ENCODE measurements at places on chromosomes 1 and 21.

GRCh38 chr1:172976222-172977041, 74.3 kb downstream of the TNFSF18 start:
- DNase-seq: no peak

- peak; percentile 63 for DNase-seq
These were observed 3.6 kb upstream of the KIAA2013 start for GRCh38 chr1:11929849-11930248.

GRCh38 chr1:71676979-71677925, 596.4 kb upstream of the ZRANB2 start:
- DNase-seq: no peak

DNA sequence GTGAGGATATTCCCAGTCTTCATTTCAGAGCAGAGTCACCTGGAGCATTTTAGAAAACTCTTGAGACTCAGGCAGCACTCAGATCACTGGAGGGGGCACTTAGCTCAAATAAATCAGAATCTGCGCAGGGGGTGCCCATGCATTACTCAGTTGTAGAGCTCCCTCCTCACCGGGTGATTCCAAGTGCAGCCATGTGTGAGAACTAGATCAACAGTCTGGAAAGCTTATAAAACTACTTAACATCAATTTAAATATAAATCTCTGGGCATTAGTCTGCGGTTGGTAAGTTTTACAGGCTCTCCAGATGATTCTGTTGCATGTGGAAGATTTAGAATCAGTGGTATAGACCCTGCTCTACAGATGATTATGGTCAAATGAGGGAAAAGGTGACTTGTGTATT, 128.6 kb downstream of the ST6GALNAC3 start:
- no peak for DNase-seq

DNA sequence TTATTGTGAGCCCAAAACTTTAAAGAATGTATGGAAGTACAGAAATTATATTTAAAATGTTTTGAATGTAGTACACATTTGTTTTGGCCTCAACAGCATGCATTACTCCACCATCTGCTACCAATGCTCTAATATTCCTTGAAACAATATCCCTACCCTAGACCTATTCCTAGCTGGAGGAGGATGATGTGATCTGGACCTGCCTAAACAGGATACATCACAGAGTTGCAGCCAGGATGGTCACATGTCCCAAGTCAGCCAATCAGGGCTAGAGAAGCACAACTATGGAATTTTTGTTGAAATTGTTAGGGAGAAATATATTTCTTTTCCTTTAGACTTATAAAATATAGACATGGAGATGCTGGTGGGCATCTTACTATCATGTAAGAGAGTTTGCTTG, 623.3 kb upstream of the NR5A2 start:
- DNase-seq: no peak

- no peak for DNase-seq
These were observed 543 bp upstream of the EPHB2 start for GRCh38 chr1:22709891-22710700.

- no peak for DNase-seq
These were observed at the start of gene SYTL1 for GRCh38 chr1:27341525-27342252. TSS of gene SYTL1 (plus strand) at chr1:27342022. CDS start at chr1:27345335, 3,313 bp downstream.

DNA sequence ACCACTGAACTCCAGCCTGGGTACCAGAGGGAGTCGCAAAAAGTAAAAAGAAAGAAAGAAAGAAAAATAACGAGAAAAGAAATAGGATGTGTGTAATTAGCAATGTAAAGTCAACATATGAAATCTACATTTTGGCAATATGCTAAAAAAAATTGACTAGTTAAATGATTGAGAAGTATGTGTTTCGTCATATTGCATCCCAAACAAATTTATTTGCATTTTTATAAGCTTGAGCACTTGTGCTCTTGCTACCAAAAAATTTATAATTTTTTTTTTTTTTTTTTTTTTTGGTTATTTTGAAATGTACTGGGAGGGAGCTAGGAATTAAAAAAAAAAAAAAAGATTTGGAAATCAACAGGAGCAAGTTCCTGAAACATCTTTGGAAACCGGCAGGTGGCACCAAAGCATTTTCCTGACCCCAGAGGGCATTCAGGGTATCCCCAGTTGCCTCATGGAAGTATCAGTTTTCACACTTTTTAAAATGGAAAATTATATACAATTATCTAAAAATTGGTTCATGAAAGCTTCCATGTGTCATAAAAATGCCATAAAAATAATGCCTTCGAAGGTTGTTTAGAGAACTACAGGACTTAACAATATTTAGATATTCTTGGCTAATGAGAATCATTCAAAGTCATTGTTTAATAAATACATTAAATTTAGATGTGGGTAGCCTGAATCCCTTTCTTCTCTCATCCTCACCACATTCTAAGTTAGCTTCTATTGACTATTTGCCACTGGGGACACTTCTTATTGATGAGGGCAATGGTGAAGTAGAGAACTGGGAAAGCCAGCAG, 4.8 kb upstream of the HEATR1 start:
- no peak for DNase-seq

DNA sequence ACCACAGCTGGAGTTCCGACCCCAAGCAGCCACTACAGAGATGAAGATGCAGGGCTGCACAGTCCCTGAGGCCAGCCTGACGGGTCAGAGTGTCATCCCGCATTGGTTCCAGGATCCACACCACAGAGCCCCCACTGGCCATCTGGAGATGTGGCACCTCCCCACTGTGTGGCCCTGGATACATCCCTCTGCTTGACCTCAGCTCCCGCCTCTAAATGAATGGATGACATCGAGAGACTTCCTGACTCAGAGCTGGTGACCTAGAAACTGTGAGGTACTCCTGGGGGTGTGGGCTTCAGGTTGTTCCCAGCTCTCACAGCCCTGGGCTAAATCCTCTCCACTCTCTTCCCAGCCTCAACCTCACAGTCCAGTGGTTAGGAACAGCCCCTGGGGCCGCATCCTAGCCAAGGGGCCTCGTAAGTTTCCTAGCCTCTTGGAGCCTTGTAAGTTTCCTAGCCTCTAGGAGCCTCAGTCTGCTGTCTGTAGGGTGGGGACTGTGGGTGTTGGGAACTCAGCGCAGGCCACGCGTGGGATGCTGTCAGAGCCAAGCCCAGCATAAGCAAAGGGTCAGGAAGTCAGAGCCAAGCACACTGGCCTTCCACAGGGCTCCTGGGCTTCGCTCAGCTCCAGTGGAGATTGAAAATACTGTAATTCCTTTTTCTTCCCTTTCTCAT, 87.5 kb upstream of the RUNX3 start:
- DNase-seq: no peak

GRCh38 chr1:72150508-72150907, 131.8 kb downstream of the NEGR1 start:
- DNase-seq: no peak

DNA sequence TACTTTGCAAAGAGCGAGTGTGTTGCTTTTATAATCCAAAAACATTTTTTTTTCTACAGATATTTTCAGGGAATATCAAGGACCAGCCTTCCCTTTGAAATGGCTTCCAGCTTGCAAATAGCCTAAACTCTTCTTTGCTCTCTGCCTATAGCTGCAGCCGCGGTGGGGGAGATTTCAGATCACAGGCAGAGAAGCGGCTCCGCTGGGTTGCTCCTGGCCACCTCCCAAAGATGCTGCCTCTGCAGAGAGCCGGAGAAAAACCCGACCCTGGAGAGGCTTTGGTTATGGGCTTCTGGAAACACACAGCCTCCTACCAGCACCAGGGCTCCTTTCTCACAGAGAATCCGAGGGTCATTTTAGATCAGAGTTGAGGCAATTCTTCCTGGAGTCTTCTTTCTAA, 18.6 kb upstream of the PAX7 start:
- no peak for DNase-seq

GRCh38 chr1:27130798-27131197, 24.1 kb downstream of the SLC9A1 start:
- no peak for DNase-seq

GRCh38 chr1:15173863-15174614, 20.5 kb downstream of the TMEM51 start:
- no peak for DNase-seq

DNA sequence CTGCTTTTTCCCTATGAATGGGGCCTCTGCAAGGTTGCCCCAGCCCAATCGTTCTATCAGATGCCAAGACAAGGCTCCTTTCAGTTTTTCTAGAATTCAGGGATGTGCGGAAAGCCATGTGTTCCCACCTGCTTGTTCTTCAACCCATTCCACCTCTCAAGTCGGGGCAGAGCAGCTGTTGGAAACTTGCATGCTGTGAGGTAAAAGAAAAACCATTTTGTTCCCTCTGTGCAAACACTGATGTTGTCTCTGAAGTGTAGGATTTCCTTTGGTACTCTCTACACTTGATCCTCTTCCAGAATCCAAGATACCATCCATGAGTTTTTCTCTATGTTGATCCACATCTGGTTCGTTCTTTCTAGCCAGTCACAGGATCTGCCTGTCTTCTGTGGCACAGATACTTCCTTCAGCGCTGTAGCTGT, 7.3 kb downstream of the IER5 start:
- no peak for DNase-seq

GRCh38 chr1:102699524-102699923, 408.8 kb downstream of the COL11A1 start:
- no peak for DNase-seq

- no peak for DNase-seq
These were observed 43.4 kb downstream of the ZBTB40 start for GRCh38 chr1:22494943-22495579.

GRCh38 chr1:150575072-150575489, 4.3 kb downstream of the MCL1 start:
- no peak for DNase-seq

GRCh38 chr1:170063109-170063826, 11.2 kb downstream of the KIFAP3 start:
- no peak for DNase-seq
